ENCODE measurements at places on chromosomes 2 and 18. TPM values are rescaled to one million over a fixed set of nuclear protein-coding genes. Genes with fewer than 3 reads are reported as not detected.

The SKA1 gene
- 0.46 TPM for total RNA-seq

The TDRD15 gene
- total RNA-seq, result not detected

The PJVK gene
- 4.8 TPM for total RNA-seq

The C1QL2 gene
- total RNA-seq, result not detected

The ZBTB14 gene
- 8.2 TPM for total RNA-seq
